ENCODE measurements at places on chromosomes 4 and X.

DNA sequence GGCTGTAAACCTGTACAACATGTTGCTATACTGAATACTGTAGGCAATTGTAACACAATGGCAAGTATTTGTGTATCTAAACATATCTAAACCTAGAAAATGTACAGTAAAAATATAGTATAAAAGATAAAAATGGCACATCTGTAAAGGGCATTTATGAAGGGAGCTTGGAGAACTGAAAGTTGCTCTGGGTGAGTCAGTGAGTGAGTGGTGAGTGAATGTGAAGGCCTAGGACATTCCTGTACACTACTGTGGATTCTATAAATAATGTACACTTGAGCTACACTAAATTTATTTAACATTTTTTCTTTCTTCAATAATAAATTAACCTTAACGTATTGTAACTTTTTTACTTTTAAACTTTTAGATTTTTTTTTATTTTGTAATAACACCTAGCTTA, 5.0 kb upstream of the SHROOM4 start:
- DNase-seq = no peak

- DNase-seq = no peak
Observed at GRCh38 chrX:50762578-50762977, 51.4 kb downstream of the SHROOM4 start.

DNA sequence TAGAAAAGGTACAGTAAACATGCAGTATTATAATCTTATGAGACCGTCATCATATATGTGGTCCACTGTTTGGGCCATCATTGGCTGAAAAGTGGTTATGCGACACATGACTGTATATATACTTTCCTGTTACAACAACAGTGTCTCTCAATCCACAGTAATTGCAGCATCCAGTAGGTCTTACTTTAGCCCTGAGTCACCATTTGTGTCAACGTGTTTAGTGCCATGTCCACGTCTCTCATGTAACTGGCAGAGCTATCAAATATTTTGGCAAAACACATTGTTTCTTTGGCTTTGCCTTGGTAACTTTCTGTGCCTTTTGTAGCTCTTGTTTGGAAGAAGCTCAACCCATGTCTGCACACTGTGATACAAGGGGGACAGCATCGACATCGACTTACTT, 73.8 kb downstream of the CD38 start:
- no peak for DNase-seq

- no peak for DNase-seq
Observed at GRCh38 chr4:156779774-156780173, 191.8 kb downstream of the PDGFC start.

DNA sequence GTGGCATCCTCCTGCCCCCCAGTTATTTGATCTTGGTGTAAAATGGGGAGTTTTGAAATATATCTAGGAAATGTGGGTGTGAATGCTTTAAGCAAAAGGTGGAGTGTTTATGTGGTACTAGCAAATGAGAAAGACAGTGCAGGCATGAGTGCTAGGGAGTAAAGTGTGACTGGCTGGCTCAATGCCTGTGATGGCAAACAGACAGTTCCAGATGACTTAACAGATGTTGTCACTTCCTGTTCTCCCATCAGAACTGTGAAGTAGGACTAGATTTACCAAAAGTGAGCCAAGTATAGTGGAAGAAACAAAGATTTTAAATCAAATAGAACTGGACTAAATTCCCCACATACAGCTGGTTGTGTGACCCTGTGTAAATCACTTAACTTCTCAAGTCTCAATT, 8.4 kb upstream of the AMOT start:
- DNase-seq = no peak

- DNase-seq = no peak
Observed at GRCh38 chr4:159024266-159024665, 78.6 kb upstream of the RAPGEF2 start.

- no peak for DNase-seq
Observed at GRCh38 chrX:25020905-25021449, 5.2 kb upstream of the ARX start.

DNA sequence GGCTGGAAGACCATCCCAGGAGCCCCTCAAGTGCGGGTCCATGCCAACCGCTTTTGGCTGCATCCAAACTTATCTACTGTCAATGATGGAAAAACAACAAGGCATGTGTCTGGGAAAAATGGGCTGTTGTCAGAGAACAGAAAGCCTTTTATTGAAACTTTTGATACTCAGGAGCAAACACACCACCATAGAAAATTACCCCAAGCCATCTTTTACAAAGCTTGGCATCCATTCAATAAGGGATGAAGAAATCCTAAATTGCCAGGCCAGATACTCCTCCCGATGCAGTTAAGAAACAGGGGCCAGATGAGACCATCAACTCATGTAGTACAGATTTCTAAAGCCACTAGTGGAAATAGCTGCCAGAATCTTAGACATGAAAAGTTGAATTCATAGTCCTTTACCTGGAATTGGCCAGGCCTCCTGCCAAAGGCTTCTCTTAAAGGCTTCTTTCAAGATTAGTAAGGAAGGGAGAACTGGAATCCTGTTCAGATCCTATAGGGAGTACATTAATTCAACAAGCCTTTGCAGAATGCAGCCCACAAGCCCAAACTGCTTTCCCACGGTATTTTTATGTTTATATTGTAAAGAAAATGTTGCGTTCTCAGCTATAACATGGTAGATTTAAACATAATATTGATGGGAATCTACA, 145.4 kb upstream of the MAP3K15 start:
- DNase-seq = no peak

GRCh38 chrX:41909068-41909467, 14.3 kb downstream of the CASK start:
- no peak for DNase-seq

DNA sequence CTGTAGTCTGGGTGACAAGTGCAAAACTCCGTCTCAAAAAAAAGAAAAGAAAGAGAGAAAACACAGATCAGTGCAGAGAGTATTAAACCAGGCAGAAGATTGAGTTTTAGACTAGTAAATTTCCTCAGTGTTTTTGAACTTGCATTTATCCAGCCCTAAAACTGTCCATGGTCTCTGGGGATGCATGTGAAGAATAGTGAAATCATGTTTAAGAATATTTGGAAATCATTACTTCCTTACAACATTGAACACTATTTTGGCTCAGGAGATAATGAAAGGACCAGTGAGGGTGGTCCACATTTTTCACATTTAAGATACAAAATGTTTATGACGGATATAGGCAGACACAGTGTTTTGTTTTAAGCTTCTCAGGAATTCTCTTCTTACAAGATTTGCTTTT, 195.8 kb upstream of the RASGEF1B start:
- DNase-seq = no peak
